ENCODE measurements at places on chromosomes 3 and 15. TPM values are rescaled to one million over a fixed set of nuclear protein-coding genes. Genes with fewer than 3 reads are reported as not detected.
A peak's percentile ranks its signal among the peaks of the same experiment; 100 is the strongest.

Gene NR2E3
- not detected for total RNA-seq

Gene IL5RA
- not detected for total RNA-seq

Gene ITPKA
- 17.3 TPM for total RNA-seq

DNA sequence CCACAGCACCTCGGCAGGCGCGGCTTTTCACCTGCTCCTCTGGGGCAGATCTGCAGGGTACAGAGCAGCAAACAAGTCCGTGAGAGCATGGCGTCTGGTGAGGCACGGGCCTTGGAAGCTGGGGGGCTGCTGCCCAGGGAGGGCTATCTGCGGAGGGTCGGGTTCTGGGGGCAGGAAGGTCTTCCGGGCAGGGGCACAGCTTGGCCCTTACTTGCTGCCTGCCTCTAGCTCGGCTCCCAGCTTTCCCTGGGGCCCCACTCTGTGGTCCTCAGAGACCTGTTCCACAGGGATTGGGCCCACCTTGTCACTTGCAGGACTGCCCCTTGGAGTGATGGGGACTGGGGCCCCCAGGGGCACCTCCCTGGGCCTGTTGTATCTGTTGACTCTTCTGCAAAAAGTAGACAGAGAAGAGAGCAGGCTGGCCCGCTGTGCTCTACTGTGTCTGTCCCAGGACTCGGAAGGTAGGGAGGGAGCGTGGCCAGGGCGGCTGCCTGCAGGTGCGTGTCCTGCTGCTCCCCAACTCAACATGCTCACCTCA, 84.1 kb downstream of the TBC1D2B start:
- no peak for DNase-seq

- no peak for DNase-seq
Measured at GRCh38 chr3:173945170-173945569, 547.6 kb downstream of the NLGN1 start.

GRCh38 chr15:33730815-33731214, 237.5 kb upstream of the CHRM5 start:
- no peak for DNase-seq

DNA sequence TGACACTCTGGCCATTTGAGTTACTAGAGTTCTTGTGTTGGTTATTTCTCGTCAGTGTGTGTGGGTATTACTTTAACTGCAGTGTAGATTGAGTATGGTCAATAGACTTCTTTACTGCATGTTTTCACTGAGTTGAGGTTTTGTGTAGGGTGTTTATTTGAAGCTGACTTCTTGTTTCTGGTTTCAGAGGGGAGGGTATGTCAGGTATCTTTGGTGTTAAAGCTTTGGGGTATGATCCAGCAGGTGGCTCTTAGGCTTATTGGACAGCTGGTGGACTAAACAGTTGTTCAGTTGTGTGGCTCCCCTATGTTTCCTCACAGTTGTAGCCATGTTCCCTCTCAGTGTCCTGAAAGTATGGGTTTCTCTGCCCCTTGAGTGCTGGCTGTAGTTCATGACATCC, 72.0 kb downstream of the AKAP13 start:
- no peak for DNase-seq

Gene MRAS
- total RNA-seq, result 32.7 TPM

DNA sequence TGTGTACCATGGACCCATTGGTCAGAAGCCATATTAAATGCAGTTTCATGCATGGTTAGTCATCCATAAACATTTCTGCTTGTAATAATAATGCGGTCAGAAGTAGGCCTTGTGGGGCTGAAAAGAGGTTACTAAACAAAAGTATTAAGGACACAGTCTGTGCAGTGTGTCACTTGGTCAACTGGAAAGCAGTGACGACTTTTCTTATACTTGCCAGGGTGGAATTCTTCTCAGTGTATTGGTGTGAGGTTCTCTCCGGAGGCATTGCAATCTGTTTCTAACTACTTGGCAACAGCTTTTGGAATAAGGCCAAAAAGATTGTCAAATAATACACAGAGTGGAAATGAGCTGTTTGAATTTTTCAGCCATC, 46.8 kb downstream of the CHL1 start:
- DNase-seq, result no peak

GRCh38 chr15:42133886-42134502, 22.4 kb downstream of the PLA2G4F start:
- DNase-seq, result peak; percentile 23

GRCh38 chr3:44952689-44953088, 23.3 kb downstream of the ZDHHC3 start:
- no peak for DNase-seq

- DNase-seq, result no peak
Measured at GRCh38 chr3:9676785-9677184, 26.8 kb upstream of the CPNE9 start.

GRCh38 chr3:131348911-131349310, 32.7 kb upstream of the NUDT16 start:
- no peak for DNase-seq

GRCh38 chr15:70036585-70037291, 61.0 kb downstream of the TLE3 start:
- no peak for DNase-seq

DNA sequence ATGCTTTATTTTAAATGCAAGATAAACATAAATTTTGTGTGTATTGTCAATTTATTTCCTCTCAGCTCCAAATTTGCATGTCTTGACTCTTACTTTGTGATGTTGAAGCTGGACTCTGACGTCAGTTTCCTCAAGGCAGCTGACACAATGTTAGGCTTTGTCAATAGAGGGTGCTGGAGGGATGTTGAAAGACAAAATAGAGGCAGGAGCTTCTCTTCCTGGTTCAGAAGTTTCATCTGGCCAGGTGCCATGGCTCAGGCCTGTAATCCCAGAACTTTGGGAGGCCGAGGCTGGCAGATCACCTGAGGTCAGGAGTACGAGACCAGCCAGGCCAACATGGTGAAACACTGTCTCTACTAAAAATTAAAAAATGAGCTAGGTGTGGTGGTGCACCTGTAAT, 408.6 kb downstream of the GBE1 start:
- DNase-seq, result peak; percentile 20

GRCh38 chr3:124923833-124924232, 10.7 kb downstream of the MUC13 start:
- DNase-seq, result no peak

DNA sequence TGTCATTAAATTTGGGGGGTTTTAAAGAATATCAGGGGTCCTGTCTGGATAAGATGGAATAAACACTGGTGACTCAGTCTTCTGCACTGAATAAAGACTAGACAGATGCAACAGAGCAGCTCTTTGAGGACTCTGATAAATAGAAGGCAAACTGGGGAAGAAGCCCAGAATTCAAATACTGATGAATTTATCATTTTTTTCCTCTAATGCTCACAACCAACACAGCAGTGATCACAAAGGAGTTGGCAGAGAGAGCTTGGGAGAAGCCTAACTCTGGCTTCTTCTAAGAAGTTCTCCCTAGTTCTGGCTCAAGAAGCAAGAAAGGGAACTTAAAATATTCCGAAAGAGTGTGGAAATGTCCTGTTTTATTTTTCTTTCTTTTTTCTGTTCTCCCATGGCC, 597.8 kb downstream of the FGF12 start:
- no peak for DNase-seq

- DNase-seq, result no peak
Measured at GRCh38 chr15:63832620-63833019, 1.1 kb downstream of the HERC1 start.

Gene INKA1
- 2.8 TPM for total RNA-seq

- DNase-seq, result peak; percentile 43
Measured at GRCh38 chr3:31610700-31611275, 78.1 kb downstream of the STT3B start.

- no peak for DNase-seq
Measured at GRCh38 chr3:45739991-45740390, 50.8 kb downstream of the SACM1L start.

DNA sequence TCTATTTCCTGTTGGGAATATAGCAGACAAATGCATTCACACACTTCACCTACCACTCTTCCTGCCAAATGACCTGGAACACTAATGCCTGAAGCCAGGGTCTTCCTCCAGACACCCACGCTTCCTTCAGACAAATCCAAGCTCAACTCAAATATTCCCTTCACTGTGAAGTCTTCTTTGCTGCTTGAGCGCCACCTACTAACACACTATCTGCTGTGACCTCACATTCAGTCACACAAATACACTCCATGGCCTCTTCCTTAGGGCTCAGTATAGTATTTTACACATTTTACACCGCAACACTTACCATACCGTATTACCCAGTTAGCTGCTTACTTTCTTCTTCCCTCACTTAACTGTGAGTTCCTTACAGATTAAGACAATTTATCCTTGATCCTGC, 149.4 kb downstream of the SHOX2 start:
- no peak for DNase-seq

GRCh38 chr3:100269410-100270214, 8.8 kb downstream of the TBC1D23 start:
- peak; percentile 94 for DNase-seq

DNA sequence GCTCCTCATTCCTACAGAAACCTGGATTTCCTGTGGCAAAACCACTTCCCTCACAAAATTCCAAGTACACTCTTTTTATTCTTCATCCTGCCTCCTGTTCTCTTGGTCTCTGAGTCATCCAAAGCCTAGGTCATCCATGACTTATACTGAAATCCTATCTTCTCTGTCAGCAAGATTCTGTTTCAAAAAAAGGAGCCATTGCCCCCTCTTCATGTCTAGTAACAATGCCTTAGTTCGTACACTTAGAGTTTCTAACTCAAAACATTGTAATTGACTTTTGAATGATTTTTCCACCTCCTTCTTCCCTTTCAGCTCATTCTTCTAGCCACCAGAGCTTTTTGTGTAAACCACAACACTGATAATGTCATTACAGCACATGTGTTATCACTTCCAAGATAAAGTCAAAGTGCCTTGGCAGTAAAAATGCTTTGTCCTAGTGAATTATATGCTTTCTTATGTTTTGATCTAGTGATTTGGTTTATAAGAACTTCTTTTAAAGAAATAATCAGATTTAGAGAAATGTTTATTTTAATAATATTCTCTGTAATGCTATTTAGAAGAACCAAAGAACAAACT, 256.5 kb upstream of the NECTIN3 start:
- DNase-seq, result peak; percentile 84

GRCh38 chr15:28112101-28112760, 13.1 kb upstream of the OCA2 start:
- DNase-seq, result no peak

DNA sequence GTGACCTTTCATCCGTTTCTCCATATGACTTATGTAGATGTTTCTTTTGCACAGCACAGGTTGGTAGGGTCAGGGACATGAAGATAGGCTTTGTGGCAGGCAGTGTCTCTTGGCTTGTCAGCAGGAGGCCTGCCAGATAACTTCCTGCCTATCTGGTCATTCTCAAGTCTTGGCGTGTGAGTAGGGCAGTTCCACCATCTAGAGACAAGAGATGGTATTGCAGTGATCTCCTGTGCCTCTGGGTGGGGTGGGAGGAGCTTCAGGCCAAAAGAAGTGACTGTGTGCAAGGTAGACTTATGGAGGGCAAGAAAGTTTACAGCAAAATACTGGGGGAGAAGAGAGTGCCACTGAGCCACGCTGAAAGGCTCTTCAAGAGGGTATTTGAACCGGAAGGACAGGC, 11.0 kb downstream of the TEX264 start:
- DNase-seq, result peak; percentile 90

- DNase-seq, result no peak
Measured at GRCh38 chr3:163812006-163812405, 1266.3 kb downstream of the SI start.

- peak; percentile 45 for DNase-seq
Measured at GRCh38 chr3:190131329-190131728, 10.6 kb upstream of the P3H2 start.

GRCh38 chr3:61667383-61667782, 106.0 kb downstream of the PTPRG start:
- DNase-seq, result no peak

Gene ATR
- total RNA-seq, result 34.7 TPM

DNA sequence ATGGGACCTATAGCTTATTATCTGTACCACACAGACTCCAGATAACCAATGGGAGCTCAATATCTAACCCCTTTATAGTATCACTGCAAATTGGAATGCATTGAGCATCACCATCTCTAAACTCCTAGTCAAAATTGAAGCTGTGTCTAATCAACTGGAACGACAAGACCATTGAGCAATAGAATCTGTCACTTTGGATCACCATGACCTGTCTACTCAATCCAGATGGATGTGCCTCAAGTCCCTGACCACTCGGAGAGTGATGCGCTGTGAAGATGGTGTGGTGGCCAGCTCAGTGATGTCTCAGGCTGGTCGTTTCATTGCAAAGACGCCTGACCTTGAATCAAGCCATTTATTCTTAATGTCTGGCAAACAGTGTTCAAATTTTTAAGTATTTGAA, 160.5 kb downstream of the SEMA6D start:
- no peak for DNase-seq
